ENCODE measurements at places on chromosomes 3 and 15.

- no peak for DNase-seq
Observed at GRCh38 chr3:102736288-102736974, 301.6 kb downstream of the ZPLD1 start.

DNA sequence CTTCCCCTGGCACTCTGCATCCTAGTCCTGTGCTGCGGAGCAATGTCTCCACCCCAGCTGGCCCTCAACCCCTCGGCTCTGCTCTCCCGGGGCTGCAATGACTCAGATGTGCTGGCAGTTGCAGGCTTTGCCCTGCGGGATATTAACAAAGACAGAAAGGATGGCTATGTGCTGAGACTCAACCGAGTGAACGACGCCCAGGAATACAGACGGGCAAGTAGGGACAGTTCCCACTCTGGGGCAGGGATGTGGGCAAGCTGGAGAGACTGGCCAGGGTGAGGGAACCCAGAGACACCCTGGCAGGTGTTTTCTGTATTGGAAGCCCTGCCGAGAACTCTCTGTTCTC, 247 bp downstream of the FETUB start:
- DNase-seq, result no peak

DNA sequence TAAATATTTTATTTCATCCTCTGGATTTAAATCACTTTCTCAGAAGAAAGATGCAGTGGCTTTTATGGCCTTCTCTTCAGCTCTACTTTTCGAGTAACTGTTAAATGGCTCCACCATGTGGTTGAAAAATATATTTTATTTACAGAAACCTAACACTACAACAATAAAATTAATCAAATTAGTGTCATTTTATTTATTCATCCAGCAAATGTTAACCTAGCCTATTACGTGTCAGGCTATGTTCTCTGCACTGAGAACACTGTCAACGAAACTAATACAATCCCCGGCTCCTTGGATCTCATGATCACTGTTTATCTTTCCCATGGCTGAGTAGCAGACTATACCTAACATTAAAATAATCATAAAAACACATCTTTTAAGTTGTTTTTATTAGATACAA, 148.0 kb upstream of the OSTN start:
- DNase-seq, result no peak

DNA sequence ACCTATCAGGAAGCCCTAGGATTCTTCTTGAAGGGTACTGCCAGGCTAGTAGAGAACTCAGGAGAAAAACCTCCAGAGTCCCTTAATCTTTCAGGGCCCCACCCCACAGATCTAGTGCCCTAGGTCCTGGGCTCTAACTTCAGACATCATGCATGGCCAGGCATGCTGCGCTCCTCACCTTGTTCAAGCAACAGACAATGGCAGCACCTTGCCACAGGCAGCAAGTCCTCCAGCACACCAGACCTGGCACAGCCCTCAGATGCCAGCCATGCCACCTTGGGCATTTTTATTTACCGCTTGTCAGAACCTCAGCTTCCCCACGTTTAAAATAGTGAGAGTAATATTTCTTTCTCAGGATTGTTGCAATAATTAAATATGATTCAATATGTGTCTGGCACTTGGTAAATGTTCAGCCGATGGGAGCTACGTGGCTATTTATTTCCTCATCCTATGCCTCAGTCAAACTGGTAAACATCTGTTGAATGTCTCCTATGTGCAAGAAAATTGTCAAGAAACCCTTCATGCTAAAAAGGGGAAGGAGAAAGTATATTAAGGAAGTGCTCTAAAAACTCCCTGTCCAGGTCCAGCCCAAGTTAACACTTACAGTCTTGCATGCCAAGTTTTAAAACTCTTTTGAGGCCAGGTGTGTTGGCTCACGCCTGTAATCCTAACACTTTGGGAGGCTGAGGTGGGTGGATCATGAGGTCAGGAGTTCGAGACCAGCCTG, 14.5 kb upstream of the CCR1 start:
- DNase-seq, result no peak

GRCh38 chr3:134956844-134957243, 161.8 kb downstream of the EPHB1 start:
- DNase-seq, result no peak

DNA sequence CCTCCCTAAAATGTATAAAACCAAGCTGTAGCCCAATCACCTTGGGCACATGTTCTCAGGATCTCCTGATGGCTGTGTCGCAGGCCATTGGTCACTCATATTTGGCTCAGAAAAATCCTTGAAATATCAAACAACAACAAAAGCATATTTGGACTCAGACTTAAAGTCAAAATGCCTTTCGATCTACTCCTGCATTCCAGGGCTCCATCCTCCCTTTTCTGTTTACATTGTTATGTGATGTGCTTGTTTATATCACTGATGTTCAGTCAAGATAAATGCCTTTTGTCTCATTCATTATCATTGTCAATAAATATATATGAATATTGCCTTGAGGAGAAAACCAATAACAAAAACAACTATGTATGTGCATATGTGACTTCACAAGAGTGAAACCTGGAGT, 31.7 kb downstream of the HGD start:
- no peak for DNase-seq

- DNase-seq, result no peak
Observed at GRCh38 chr3:19274576-19274975, 126.3 kb downstream of the KCNH8 start.

DNA sequence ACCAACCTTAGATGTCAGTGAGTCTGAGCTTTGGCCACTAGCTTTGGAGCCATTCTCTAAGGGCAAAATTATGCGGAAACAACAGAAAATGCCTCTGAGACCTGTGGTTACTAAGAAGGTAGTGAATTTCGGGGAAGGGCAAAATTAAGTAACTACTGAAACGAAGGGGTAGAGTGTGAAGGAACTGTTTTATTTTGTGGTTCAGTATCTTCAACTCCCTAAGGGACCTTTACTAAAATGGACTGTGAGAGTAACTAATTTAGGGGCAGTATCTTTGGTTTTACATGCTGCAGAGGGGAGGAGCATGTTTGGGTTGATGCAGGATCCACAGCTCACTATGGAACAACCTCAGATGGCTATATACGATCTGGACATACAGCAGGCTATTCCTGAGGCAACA, 8.0 kb upstream of the ALG1L2 start:
- no peak for DNase-seq

GRCh38 chr3:146166415-146166821, 5.4 kb upstream of the PLOD2 start:
- DNase-seq, result peak; percentile 58

- no peak for DNase-seq
Observed at GRCh38 chr3:120469440-120469839, 18.6 kb upstream of the FSTL1 start.

GRCh38 chr15:95132774-95133173, 901.4 kb downstream of the MCTP2 start:
- DNase-seq, result peak; percentile 46

DNA sequence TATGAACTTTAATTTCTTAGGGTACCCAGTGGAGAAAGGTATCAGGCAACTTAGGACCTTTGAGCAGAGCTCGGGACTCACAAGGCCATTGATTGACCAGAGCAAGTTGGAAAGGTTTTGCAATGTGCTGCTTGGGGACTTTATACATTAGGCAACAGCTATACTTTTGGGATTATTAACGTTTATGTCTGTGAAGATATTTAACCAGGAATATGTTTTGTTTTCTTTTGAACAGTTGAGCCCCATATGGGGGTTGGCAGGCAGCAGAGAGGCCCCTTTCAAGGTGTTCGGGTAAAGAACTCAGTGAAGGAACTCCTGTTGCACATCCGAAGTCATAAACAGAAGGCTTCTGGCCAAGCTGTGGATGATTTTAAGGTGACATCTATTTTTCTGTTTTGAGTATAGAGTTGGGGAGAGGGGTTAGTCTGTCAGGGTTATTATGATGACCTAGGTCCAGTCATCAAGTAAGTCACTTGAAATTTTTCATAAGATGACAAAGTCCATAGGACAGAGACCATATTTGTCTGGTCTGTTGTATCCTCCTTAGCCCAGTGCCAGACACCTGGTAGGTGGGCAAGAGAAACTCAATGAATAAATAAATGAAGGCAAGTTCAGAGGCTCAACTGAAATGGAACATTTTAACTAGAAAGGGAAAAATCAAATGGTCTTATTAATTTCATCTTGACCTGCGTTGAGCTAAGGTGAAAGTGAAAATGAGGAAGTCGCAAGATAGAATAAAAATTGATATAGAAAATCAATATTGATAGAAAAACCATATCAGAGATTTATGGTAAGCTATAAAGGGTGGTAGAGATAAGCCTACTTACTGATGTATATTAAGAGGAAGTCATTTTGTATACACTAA, 2.8 kb downstream of the NFKBIZ start:
- no peak for DNase-seq

DNA sequence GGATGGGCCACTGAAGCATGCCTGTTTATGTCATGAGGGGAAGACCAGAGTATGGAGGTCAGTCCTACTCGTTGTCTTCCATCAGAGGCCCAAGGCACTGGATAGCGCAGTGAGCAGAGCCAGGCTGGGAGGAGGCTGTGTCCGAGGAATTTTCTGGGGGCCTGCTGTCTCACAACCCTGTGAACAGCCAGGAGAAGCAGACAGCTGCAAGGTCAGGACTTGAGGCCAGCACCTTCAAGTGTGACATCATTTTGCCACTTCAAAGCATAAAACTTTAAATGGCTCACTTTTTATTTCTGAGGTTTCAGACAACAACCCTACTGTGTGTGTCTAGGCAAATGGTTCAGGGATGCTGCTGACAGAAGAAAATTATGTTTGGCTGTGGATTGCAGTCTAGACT, 47.2 kb downstream of the TMED3 start:
- no peak for DNase-seq

DNA sequence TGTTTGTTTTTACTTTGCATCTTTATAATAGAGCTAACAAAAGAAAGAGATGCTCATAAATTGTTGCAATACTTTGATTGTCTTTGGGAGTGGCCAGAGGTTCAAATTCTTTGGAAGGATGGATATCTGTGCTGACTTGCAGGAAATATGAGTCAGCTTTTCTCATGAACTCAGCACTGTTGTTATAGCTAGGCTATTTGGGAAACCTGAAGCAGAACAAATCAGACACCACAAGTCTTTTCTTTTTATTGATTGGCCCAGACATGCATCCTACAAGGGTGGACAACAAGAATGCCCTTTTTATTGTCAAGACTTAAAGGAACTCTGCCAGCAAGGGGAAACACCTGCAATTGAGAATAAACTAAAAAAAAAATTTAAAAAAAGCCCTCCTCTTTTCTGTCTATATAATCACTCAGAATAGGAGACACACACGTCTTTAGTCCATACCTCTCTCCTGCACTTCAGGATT, 4.6 kb upstream of the DENND4A start:
- DNase-seq, result no peak

GRCh38 chr15:40053831-40054604, 15.0 kb upstream of the SRP14 start:
- DNase-seq, result no peak

DNA sequence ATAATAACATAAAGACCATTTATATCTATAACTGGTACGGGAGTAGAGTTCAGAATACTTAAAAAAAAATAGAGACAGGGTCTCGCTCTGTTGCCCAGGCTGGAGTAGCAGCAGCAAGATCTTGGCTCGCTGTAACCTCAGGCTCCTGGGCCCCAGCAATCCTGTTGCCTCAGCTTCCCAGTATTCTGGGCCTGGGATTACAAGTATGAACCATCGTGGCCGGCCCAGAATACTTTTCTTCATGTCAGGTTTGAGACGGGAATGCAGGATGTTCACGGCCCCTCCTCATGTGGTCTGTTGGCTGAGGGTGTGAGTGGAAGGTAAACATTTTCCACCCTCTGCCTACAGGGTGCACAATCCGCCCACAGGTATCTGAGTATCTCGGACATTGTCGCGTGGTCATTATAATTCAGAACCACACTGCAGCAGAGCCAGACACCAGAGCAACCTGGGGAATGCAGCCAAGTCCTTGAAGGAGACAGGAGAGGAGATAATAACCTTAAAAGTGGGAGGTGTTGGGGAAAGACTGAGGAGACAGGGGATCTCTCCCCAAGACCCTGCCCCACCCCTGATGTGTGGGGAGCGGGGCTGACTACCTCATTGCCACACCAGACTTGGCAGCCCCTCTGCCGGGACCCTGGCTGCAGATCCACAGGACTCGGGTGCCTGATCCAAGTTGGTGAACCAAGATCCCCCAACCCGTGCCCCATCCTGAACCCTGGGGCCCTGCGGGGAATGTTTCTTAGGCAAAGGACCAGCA, 106.8 kb downstream of the ADCY5 start:
- DNase-seq, result no peak

GRCh38 chr15:50250760-50251394, 14.6 kb downstream of the HDC start:
- no peak for DNase-seq

GRCh38 chr15:73284090-73284716, 84.6 kb downstream of the HCN4 start:
- no peak for DNase-seq

DNA sequence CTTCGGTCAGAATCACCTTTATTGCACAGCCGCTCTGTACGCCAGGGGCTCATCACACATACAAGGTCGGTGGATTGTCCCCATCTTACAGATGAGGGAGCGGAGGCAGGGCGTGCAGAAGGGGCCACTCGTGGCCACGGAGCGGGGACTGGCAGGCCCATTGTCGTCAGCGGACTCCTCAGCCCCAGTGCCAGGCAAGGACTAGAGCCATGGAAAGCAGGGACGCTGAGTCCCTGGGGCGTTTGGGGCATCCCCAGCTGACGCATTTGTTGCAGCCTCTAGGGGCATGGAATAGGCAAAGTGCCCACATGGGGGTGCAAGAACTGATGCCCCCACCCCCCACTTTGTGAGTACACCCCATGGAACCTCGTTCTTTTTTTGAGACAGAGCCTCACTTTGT, 29.8 kb upstream of the FURIN start:
- DNase-seq, result no peak

- no peak for DNase-seq
Observed at GRCh38 chr15:101050623-101051290, 131.6 kb downstream of the LRRK1 start.

DNA sequence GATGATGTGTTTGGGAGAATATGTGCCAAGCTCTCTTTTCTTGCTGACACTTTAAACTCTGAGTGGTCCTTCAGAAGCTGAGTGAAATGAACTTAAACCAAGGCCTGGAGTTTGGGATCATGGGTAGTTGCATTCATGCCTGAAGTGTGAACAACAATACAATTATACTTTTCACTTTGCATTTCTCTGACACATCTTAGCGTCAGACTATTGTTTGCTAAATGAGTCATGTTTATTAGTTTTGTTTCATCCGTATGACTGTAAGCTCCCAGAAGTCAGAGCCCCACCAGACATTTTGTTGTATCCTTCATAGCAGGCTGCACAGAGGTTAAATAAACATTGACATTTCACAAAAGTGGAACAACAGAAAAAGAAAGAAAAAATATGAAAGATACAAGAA, 542.6 kb downstream of the TUSC7 start:
- DNase-seq, result no peak

All from BJ (cell line).